ENCODE measurements at places on chromosomes 2 and 18.

DNA sequence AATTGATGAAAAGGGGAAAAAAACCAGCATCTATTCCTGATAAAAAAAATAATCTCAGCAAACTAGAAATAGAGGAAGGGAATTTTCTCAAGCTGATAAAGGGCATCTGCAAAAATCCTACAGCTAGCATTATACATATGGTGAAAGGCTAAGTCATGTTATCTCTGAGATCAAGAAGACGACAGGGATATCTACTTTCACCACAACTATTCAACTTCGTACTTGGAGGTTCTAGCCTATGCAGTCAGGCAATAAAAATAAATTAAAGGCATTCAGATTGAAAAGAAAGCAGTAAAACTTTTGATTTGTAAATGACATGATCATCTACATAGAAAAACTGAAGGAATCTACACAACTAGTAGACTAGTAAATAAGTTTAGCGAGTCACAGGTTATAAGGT, 58.2 kb downstream of the CAB39 start:
- no peak for DNase-seq

DNA sequence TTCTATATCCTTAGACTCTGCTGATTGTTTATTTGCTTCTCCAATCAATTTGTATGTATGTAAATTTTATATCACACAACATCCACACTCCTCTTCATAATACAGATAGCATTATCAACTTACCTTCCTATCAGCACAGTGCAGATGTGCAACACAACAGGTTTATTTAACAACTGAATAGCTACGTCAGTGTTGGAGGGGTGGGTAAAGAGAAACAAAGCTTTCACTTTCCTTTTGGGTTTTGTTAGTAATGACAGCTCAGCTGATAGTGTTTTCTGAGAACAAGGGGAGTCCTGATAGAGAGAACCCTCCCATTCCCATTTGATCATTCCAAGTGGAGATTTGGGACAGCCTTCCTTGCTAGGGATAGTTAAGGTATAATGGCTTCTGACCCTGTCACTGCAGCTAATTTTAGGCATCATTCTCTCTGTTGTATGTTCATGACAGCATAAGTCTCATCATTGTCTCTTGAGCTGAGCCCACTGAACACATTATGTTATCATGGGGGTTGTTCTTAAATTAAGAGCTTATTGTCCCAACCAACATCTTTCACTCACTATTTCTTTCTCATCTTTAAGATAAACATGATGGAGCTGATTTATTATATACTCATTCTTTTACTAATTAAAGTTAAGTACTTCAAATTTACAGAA, 227.7 kb downstream of the GPD2 start:
- DNase-seq = no peak

DNA sequence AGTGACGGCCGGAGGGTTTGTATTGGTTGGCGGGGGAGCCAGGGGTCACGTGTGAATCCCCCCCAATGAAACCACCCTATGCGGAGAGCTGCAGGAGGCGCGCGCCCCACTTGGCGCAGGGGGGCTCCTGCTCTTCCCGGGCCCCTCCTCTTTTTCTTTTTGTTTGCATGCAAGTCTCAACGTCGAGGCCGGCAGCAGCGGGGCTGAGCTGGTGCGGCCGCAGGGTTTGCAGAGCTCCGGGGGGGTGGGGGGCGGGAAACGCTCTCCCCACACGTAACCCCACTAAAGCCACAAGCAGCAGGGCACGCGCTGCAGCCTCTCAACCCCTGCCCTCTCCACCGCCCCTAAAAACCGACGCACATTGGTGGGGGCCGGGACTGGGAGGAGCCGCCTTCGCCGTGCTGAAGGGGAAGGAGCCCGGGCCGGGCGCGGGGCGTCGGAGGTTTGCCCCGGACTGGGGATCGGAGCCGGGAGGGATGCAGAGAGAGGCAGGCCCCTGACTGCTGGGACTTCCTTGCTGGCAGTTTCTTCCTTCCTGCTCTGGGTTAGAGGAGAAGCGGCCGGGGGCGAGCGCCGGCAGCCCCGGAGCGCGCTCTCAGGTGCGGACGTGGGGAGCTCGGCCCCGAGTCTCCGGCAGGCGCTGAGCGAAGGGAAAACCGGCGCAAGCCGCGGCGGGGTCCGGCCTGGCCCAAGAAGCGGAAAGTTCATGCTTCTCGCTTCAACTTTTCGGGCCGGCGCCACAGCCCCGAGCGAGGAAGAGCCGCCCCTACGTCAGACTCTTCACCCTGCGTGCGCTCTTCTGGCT, 864 bp downstream of the LBH start:
- peak; percentile 11 for DNase-seq

DNA sequence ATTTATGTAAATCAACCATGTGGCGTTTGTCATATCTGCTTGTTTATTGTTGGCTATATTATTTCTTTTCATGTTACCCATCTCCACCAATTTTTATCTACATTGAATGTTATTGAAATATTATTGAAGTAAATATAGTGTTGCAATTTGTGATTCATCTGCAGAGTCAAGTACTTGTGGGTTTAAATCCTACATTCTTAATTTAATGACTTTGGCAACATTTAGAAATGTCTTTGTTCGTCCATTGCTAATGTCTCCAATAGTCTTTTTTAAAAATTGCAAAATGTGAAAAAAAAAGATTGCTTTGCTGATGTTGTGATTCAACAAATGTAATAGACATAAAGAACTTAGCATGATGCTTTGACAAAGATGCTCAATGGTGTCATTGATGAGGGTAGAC, 1572.8 kb upstream of the PIK3C3 start:
- no peak for DNase-seq

- no peak for DNase-seq
These were observed 956 bp downstream of the ESPNL start for GRCh38 chr2:238100821-238101771.

DNA sequence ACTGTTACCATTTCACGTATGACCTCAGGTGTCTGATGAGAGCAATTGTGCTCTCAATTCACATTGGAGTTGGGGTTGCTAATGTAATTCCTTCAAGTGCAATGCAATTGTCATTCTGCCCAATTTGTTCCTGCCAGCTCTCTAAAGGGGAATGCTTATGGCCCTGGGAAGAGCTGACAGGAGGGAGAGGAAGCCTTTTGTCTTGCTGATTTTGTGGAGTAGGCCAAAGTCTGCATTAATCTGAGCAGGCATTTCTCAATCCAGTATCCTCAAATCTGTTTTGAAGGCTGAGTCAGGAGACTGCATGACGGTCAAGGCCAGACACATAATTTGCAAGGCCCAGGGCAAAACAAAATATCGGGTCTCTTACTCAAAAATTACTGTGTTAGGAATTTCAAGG, 326.4 kb upstream of the SPHKAP start:
- no peak for DNase-seq

- DNase-seq = peak; percentile 58
These were observed 2.2 kb downstream of the RND3 start for GRCh38 chr2:150485114-150485870.

GRCh38 chr2:11458753-11459152, 7.2 kb downstream of the E2F6 start:
- no peak for DNase-seq

GRCh38 chr2:23380562-23381065, 4.4 kb upstream of the KLHL29 start:
- no peak for DNase-seq

DNA sequence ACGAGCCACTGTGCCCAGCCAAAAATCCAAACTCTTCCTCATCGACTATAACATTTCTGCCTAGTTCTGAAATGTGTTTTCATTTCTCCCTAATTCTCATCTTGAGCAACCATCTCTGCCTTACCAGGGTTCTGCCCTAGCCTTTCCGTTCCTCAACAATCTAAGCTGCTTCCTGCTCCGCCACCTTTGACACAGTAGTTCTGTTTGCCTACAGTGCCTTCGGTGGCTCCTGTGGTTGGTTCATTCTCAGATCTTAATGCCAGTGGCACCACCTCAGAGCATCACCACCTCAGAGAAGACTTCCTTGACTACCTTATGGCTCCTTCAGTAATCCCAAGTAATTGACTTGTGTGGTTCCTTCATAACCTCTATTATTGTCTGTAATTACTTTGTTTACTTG, 3.8 kb downstream of the SOCS6 start:
- no peak for DNase-seq

DNA sequence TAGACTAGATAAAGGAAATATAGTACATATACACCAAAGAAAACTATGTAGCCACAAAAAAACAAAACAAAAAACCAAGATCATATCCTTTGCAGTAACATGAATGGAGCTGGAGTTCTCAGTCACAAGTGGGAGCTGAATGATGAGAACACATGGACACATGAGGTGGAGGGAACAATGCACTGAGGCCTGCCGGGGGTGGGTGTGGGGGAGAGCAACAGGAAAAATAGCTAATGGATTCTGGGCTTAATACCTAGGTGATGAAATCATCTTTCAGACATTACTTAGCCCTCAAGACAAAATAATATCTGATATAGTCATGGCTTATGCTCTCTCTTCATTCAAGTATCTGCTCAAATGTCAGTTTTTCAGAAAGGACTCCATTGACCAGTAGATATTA, 930.6 kb downstream of the LRP1B start:
- no peak for DNase-seq

DNA sequence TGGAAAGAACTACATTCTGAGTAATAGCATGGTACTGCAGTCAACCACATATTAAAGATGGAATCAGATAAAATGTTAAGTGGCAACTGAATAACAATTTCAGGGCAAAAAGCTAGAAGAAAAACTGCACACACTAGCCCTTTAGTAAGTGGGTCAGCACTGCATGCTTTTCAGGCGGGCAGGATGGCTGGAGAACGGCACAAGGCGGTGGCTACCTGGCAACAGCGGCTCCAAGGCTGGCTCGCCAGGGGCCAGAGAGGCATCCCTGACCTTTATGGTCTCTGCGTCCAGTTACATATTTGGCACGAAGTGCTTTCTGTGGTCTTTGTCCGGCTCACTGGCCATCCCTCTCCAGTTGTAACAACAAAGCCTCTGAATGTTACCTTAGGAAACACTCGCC, 226.7 kb downstream of the MYT1L start:
- DNase-seq = no peak

DNA sequence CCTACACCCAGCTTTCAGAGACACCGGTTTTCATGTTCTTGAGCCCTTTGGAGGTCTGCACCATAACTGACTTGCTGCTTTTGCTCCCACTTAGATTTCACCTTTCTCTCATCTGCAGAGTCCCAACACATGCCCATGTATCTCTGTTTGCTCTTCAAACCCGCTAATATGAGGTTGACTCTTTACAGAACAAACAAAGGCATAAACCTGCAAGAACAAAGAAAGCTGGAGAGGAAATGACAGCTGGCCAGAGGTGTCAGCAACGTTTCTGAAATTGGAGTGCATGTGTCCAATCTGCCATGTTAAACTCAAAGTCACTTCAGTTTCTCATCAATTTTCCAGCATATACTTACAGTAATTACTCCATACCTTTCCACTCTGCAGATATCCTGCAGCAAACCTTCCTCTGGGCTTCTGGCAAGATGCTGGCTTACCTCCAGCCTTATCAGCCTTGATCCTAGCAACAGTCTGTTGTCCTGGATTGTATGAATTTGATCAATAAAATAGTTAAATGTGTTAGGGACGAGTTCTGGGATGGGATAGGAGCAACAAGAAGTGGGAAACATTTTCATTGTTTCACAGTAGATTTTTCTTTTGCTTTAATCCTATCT, 157.4 kb downstream of the FHOD3 start:
- DNase-seq = no peak

- no peak for DNase-seq
These were observed 6.8 kb downstream of the ZNF397 start for GRCh38 chr18:35247412-35248249.

DNA sequence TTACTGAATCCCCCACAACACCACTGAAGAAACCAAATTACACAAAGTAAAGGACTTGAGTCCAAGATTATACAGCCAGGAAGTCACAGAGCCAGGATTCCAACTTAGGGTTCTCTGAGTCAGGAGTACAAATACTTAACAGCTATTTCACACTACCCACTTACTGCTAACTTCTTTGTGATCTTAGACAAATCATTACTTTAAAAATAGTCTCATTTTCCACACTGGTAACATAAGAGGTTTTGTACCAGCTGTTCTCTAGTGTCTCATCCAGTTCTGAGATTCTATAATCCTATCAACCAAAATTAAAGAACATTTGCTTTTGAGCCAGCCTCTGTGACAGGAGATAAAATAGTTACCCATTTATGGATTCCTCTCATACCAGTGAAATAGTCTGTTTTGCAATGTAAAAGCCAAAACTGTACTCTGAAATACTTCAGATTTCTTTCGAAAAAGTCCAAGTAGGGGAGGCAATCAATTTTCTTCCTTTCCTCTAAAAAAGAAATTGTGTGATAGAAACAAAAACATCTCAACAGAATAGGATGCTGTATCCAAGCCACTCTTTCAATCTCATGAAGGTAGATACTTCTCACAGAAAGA, 157.6 kb downstream of the LRATD1 start:
- peak; percentile 7 for DNase-seq

DNA sequence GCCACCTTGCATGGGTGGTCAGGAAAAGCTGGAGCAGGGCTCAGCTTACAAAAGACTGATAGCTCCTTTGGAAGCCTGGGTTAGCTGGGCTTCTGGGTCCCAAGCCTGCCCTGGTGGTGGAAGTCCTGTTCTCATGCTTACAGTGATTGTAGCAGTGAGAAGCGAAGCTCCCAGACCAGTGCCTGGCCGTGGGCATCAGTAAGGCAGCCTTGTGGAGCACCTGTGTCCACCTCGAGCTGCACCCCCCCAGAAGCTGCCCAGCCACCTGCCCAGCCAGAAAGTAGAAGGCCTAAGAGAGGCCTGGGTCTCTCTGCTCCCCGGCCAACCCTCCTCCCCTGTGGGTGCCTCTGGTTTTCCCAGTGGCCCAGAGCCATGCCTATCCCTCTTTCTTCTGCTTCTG, 10.5 kb downstream of the GLI2 start:
- no peak for DNase-seq

GRCh38 chr2:201362396-201362795, 5.3 kb upstream of the FLACC1 start:
- DNase-seq = no peak

- peak; percentile 13 for DNase-seq
These were observed 77.4 kb downstream of the DCDC2C start for GRCh38 chr2:3780477-3781402.

DNA sequence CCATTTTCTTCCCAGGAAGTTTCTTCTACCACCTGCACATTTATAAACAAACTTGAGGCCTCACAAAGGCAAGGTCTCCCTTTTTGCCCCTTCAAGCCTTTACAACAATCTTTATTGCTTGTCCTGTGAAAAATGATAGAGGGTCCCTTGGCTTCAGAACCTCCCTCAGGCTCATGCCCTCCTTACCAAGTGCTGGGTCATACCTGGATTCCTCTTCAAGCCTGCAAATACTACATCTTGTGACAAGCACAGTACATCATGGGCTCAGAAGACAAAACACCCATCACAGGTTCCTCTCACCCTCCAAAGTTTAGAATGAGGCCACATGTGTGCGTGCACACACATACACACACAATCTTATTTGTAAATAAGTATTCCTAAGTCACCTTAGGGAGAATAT, 9.1 kb downstream of the CAPN14 start:
- DNase-seq = no peak

GRCh38 chr18:3305354-3305762, 43.4 kb downstream of the MYL12B start:
- DNase-seq = peak; percentile 97

- no peak for DNase-seq
These were observed 126.5 kb upstream of the ATP5MC3 start for GRCh38 chr2:175308005-175308404.
